ENCODE measurements at places on chromosomes 2 and 18.

- DNase-seq: no peak
These were observed 82.5 kb upstream of the MAP3K20 start for GRCh38 chr2:172993139-172993538.

- no peak for DNase-seq
These were observed 23.6 kb downstream of the QPCT start for GRCh38 chr2:37367984-37368383.

GRCh38 chr2:75224636-75225094 is 25.3 kb upstream of the TACR1 start:
- peak; percentile 8 for DNase-seq

GRCh38 chr2:236026841-236027240 is 141.3 kb downstream of the GBX2 start:
- no peak for DNase-seq

DNA sequence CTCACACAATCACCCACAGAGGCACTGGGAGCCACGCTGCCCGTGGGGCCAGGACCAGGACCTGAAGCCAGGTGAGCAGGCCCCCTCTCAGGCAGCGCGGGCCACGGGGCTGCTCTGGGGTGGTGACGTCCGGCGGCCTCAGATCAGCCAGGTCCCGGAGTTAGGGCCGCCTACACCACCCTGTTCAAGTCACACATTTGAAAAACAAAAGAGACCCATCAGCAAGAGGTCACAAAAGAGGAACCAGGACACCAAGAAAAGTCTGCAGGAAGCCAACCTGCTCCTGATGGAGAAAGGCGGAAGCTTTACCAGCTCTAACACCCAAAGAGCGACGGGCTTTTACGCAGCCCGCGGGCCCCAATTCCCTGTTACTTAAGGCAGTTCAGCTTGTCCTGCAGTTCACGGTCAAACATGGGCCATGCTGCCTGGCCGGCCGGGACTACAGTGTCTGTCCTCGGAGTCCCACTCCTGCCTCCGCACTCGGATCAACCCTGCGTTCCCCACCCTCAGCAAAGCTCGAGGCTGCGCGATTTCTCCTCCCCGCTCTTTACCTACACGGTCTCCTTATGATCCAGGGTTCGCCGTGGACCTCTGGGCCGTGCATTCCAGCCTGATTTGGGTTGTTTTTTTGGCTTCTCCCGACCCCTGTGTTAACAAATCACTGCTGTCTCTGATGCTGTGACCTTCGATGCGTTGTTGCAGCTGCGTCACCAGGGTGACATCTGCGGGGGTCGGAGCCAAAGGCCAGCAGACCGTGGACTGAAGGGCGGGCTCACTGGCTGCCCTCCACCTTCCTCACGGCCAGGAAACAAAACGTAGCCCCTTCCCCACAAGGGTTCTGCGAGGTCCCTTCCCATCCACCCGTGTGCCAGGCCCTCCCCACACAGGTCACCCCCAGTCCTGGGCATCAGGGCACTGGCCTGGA is 31.0 kb downstream of the SNORC start:
- DNase-seq: no peak

GRCh38 chr2:72871880-72872279 is 15.3 kb upstream of the SPR start:
- no peak for DNase-seq

GRCh38 chr2:110852541-110853263 is 120.3 kb downstream of the ACOXL start:
- no peak for DNase-seq

- no peak for DNase-seq
These were observed 14.6 kb upstream of the NT5DC4 start for GRCh38 chr2:112706170-112706664.

DNA sequence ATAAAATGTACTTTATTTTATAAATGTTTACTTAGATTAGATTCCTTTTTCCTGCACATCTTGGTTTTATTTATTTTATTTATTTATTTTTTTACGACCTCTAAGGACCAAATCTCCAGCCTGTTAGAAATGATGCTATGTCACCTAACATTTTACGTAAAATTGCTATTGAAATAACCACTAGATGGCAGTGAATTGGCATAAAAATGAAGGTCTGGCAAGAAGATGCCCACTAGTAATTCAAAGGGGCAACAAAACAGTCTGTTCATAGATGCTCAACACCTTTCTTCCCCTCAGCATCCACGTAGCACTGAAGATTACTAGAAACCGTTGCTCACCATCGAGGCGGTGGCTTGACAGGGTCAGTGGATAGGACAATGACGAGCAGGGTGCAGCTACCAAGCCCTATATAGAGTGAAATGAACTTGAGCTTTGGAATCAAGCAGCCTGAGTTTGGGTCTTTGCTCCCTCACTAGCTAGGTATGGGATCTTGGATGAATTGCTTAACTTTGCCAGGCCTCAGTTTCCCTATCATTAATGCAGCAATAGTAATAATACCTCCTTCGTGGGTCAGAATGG is 128.7 kb upstream of the L3MBTL4 start:
- peak; percentile 60 for DNase-seq

GRCh38 chr2:105403783-105404698 is 5.2 kb upstream of the FHL2 start:
- DNase-seq: no peak

- DNase-seq: no peak
These were observed 2.7 kb upstream of the COL3A1 start for GRCh38 chr2:188971432-188971861.

DNA sequence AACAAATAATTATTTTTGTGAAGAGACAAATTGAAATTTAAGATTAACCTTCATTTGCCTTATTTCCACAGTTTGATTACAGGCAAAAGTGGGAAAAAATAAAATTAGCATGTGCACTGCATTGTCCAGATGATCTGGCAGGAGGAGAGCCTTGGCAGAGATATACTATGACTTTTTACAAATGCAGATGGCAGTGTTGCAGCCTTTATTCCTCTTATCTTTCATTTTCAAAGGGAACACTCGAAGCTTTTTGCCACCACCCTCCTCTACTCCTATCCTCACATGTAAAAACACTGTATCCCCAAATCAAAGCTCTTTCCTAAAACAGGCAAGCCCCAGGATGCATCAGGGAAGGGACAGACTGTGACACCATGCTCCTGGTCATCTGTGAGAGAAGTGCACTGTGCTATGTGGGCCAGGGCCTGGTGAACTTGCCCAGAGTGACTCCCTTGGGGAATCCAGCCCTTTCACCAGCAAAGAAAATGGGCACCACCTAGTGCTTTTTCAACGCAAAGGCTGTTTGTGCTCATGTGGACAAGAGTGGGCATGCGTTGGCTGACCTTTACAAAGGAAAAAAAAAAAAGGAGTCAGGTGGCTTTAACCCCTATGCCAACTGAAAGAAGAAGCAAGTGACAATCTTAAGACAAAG is 74.7 kb upstream of the ETAA1 start:
- peak; percentile 73 for DNase-seq

GRCh38 chr2:59956981-59957380 is 596.5 kb downstream of the BCL11A start:
- DNase-seq: no peak

- DNase-seq: no peak
These were observed 246.1 kb upstream of the ST6GAL2 start for GRCh38 chr2:107132070-107132469.

DNA sequence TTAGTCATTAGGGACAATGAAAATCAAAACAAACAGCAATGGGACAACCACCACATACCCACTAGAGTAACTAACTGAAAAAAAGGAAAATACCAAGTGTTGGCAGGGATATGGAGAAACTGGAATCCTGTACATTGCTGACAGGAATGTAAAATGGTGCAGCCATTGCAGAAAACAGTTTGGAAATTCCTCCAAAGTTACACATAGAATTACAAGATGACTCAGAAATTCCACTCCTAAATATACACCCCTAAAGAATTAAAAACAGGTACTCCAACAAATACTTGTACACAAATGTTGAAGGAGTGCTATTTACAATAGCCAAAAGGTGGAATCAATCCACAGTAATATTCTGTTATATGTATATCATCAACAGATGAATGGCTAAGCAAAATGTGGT is 110.9 kb downstream of the ROCK1 start:
- DNase-seq: no peak

DNA sequence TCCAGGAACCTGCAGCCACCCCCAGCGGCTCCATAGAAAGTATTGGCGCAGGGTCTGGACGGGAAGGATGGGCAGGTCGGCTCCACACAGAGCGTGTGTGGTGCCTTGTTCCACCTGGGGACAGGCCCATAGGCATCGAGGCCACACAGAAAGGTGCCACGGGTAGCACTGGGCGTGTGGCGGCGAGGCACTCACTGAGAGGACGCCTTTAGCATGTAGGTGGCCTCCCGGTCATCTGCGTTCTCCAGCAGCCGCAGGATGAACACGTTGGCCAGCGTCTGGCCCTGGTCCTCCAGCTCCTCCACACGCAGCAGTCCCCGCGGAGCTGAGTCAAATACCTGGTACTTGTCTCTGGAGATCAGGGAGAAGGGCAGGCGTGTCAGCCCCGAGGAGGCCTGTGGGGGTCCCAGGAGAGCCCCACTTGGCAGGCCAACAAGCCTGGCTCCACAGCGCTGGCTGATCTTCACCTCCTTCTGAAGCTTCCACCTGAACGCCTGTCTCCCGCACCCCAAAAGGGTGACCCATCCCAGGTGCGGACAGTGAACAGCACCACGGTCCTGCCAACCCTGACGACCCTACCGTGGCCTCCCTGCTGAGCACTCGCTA is 13.2 kb downstream of the SNORC start:
- DNase-seq: no peak

DNA sequence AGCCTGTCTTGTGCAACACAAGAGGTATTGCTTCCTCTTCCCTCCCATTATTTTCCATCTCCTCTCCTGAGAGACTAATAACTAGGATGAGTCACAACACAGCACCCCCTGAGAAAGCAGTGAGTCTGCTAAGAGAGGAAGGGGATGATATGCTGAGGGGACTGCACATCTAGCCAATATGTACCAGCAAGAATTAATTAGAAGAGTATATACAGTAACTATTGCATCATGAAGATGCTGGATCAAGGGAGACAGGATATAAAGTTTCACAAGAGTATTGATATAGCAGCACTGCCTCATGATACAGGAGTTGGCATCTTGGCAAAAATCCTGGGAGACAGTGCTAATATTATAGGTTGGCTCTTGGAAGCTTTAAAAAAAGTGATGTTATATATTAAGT is 289.9 kb upstream of the RBMS1 start:
- no peak for DNase-seq

DNA sequence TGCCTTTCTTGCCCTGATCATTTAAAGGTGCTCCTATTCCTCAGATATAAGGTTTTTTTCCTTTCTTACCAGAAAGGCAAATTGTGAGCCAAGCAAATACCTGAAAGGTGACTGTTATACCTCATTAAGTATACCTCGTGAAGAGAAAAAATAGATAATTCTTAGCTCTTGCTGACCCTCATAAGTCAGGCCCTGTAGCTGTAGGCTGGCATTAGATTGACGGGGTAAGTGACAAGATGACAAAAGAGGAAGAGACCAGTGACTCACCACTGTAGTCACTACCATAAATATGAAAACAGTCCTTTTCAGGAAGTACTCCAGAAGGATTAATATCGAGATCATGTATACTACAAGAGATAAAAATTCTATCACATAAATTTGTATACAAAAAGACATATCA is 104.6 kb downstream of the PTPN4 start:
- DNase-seq: no peak

DNA sequence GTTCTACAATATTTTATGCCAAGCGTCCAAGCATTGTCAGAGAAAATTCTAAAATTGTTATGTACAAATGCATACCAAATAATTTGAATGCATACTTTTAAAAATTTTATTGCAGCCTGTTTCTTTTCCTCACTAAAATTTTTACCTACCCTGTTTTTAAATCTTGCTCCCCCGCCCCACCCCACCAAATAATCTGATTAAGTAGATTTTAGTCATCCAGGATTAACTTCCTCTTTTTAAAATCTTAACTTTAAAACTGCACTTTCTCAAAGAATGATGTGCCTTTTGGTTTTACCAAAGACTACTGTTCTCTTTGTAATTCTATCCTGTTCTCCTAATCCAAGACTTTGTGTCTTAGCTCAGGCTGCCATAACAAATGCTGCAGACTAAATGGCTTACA is 269.4 kb upstream of the FN1 start:
- no peak for DNase-seq
